ENCODE measurements at places on chromosomes 3 and 15.

- DNase-seq = peak; percentile 42
Observed at GRCh38 chr15:77083381-77084160, 12.7 kb upstream of the TSPAN3 start.

DNA sequence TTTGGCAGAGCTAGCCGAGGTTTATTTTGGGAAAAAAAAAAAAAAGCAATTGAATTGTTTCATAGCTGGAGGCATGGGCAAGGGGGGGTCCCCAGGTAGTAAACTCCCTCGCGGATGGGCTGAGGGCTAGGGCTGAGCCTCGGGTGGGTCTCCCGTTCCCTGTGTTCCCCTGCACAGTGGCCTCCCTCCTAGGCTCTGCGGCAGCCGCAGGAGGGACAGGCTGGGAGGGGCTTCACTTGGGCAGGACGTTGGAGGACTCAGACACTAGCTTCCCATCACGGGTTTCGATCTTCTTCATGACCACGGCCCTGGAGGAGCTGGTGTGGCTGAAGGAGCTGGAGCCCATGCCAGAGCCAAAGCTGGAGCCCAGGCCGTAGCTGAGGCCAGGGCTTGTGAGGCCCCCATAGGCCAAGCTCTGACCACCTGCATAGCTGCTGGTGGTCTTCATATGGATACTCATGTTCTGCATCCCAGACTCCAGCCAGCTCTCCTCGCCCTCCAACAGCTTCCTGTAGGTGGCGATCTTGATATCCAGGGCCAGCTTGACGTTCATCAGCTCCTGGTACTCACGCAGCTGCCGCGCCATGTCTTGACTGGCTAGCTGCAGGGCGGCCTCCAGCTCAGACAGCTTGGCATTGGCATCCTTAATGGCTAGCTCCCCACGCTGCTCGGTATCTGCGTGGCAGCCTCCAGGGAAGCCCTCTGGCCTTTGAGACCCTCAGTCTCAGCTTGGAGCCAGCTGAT, 64.0 kb upstream of the CDAN1 start:
- no peak for DNase-seq

DNA sequence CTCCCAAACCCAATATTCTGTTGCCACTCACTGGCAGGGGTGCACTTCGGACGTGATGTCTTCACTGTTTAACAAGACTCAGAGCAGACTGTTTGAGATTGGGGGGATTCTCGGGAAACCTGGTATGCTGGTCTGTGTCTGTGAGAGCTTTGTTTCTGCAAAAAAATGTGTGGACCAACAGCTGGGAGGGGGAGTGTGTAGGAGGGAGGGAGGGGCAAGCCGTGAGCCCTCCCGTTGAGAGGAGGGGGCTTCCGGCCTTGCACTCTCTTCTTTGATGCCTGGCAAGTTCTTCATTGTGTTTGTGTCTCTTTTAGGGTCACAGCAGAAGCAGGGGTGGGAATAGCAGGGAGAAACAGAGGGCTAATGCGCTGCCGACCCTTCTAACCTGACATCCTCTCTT, 74.9 kb upstream of the NDN start:
- no peak for DNase-seq

GRCh38 chr3:175941352-175941751, 1082.2 kb downstream of the NAALADL2 start:
- DNase-seq = peak; percentile 4

DNA sequence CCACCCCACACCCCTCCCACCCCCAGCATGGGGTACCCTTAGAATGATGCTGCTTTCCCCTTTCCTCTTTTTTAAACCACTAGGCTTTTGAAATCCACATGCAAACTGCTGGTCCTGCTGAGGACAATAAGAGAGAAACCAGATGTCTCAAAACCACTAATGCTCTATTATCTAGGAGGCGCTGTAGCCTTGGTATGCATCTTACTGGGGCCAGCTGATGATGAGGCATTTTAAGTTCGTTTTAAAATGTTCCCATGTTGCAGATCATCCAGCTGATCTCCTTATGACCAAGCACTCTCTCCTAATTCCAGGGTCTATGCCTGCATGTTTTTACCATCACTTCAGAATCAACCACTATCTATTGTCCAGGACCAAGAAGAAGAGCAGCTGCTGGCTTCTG, 1.3 kb downstream of the NME9 start:
- DNase-seq = no peak

Data from fibroblast of skin of scalp (primary cell).